Activated CD4-positive, alpha-beta T cell treated with anti-CD3 and anti-CD28 coated beads, Interleukin-2, amount 50 U/mL, for 1 hour (primary cell): ENCODE measurements at places on chromosomes 6 and 20.

- no peak for DNase-seq
Measured at GRCh38 chr6:150336299-150336698, 32.5 kb upstream of the IYD start.

DNA sequence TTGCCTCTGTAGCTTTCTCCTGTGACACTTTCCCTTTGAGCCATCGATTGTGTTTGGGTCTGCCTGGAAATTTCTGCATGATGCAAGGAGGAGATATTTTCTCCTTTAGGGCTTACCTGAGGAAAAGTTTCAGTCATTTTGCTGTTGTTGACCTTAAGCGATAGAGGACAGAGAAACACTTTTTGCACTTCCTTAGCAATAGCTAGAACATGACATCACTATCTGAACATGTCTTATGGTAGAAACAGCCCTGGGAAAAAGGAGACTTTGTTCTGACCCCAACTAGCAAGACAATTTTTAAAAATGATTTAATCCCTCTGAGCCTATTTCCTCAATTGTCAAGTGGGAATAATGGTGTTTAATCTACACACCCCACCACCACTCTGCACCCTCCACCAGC is 9.7 kb upstream of the FILIP1 start:
- no peak for DNase-seq

DNA sequence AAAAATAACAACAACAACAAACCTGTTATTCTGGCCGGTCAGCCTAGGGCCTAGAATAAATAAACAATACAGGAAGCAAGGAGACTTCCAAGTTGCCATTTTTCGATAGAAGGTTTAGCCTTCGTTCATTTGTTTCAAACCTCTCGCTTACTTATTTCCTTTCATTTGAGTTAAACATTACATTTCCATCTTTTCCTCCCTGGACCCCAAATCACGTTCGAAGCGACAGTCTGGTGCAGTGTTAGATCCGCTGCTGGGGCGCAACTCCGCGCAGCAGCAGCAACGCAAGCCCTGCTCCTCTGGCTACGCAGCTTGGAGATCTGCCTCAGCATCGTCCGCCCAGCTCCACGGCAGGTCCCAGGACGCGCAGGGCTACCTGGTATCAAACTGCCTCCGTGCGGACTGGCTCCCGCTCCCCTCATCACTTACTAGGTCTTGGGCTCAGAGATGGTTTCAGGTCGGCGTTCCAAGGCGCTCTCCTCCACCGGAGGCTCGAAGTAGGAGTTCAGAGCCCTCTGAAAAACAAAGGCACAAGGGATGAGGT is 530 bp downstream of the TDP2 start:
- DNase-seq = peak; percentile 37

DNA sequence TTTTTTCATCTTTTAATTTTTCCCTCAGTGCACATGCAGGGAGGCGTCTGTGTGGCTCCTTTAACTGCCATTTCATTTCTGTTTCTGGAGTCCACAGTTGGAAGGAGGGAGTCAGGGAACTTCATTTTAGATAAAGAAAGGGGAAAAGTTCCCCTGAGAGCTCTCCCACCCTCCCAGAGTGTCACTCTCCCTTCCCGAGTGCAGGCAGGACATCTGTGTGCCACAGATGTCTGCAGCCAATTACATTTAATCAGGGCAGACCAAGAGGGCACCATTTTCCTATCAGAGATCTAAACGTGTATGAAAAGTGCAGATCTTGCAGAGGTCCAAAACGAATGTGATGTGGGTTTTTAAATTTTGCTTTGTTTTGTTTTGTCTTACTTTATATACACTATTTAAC is 96.6 kb downstream of the PXDC1 start:
- DNase-seq = no peak

- DNase-seq = no peak
Measured at GRCh38 chr6:75281653-75282052, 2.9 kb downstream of the TMEM30A start.

DNA sequence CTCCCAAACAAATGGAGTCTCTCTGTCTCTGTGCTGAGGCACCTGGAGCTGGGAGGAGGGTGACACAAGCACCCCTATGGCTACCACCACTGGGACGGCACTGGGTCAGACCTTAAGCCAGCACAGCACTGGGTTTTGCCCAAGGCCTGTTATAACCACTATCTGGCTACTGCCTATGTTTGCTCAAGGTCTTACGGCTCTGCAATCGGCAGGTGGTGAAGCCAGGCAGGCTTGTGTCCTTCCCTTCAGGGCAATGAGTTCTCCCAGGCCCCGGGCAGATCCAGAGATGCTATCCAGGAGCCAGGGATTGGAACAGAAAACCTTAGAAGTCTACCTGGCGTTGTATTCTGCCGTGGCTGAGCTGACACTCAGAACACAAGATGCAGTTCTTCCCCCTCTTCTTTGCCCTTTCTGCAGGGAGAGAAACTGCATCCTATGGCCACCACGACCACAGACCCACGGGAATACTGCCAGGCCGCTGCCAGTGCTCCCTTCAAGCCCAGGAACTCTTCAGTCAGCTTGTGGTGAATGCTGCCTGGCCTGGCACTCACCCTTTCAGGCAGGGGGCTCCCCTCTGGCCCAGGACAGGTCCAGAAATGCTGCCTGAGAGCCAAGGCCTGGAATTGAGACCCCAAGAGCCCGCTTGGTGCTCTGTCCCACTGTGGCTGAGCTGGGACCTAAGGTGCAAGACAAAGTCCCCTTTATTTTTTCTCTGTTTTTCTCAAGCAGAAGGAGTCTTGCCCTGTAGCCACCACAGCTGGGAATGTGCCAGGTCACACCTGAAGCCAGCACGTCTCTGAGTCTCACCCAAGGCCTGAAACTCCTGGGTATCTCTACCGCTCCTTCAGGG is 67.0 kb upstream of the FRMD1 start:
- DNase-seq = no peak

- DNase-seq = no peak
Measured at GRCh38 chr20:15756754-15757115, 816.5 kb downstream of the KIF16B start.

- no peak for DNase-seq
Measured at GRCh38 chr6:146594495-146594894, 4.3 kb upstream of the ADGB start.

GRCh38 chr20:58698741-58699622 is 6.4 kb downstream of the NPEPL1 start:
- DNase-seq = no peak

- no peak for DNase-seq
Measured at GRCh38 chr6:31547727-31548543, 527 bp downstream of the NFKBIL1 start.

DNA sequence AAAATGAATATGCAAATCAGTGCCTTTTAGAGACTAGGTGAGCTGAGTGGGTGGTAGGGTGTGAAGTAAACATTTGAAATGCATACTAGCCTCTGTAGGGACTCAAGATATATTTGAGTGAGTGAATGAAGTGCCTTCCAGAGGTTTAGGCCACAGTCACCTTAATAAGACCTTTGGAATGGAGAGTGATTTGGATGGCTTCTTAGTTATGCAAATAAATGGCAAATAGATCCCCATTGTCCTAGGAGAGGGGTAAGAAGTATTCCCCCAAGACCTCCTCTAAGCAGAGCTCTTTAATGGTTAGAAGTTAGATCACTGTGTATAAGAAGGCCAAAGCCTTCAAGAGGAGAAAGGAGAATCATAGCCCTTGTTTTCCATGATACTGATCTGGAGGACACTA is 47.8 kb upstream of the IMPG1 start:
- no peak for DNase-seq

- no peak for DNase-seq
Measured at GRCh38 chr20:57000441-57000968, 265.9 kb downstream of the BMP7 start.

GRCh38 chr6:44489910-44490604 is 102.6 kb downstream of the CDC5L start:
- DNase-seq = no peak

GRCh38 chr6:159415540-159415939 is 246.3 kb downstream of the FNDC1 start:
- no peak for DNase-seq

GRCh38 chr6:51472745-51473487 is 614.5 kb downstream of the PKHD1 start:
- DNase-seq = no peak

- DNase-seq = no peak
Measured at GRCh38 chr6:132526461-132526860, 11.6 kb upstream of the TAAR9 start.

DNA sequence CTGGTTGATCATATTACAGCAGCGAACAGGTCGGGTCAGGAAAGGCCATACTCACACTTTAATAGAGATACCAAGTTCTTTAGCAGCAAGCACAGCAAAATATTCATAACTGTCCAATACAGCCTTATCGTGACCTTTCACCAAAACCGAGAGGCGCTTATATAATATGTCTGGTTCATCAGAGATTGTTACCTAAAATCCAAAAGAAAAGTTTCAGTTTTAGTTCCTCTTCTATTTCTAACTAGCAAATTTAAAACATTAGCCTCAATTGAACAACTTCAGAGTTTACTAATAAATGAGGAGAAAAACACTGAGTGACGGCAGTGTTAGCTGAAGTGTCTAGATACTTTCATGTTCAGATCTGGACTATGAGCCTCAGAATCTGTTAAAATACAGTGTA is 5.9 kb downstream of the MRPS10 start:
- no peak for DNase-seq

GRCh38 chr6:146297815-146298214 is 245.8 kb upstream of the RAB32 start:
- DNase-seq = no peak

DNA sequence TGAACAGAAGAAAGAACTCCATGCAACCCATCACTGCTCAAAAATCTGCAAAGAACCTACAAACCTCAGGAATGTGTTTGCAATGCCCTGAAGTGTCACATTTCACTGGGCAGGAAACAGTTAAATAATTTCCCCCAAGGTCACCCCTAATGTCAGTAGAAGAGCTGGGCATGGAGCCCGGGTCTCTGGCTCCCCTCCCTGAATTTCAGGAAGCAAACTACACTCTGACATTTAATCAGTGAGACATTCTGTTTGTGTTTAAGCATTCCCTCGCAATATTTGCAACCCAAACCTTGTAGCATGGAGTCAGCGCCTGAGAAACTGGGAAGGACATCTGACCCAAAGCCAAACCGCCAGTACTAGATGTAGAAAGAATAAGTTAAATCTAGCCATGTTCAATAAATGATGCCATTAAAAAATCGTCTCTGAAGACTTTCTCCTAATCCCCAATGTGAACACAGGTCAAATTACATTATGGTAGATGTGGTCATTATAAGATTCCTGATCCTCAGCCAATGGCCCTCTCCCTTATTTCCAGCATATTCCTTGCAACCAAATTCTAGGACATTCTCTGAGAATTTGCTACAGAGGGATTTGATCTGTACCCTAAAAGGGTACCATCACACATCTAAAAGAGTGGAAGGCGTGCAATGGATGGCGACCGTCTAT is 91.2 kb upstream of the ADTRP start:
- no peak for DNase-seq

- DNase-seq = no peak
Measured at GRCh38 chr6:36657942-36658544, 20.5 kb upstream of the CDKN1A start.

- no peak for DNase-seq
Measured at GRCh38 chr6:159691133-159691962, 1.7 kb downstream of the SOD2 start.

GRCh38 chr6:152087701-152088100 is 280.2 kb downstream of the ESR1 start:
- DNase-seq = no peak

DNA sequence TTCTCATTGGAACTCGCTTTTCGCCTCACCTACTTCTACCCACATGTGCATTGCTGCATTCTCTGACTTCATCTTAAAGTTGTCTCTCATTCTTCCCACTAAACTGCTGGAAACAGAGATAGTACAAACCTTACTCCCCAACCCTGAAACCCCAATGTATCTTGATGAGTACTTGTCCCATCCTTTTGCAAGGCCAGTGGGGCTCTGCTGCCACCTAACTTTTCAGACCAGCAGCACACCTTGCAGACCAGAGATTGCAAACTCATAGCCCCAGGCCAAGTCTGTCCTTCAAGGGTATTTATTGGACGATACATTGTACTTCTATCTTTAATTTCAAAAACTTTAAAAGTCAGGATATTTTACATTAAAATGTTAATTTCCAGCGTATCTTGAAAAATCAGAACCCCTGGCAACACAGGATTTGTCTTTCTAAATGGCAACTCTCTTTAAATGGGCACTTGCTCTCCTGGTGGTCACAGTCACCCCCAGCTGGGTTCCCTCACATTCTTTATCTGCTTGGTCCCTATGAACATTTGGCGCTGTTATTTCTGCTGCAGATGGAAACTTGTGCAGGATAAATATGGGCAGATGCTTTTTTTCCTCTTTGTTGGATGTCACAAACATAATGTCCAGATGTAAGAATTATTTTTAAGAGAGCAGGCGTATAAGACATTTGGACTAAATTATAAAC is 83.9 kb downstream of the SOD2 start:
- DNase-seq = no peak

- DNase-seq = no peak
Measured at GRCh38 chr6:11110921-11111768, at the start of gene ERVFRD-1. ERVFRD-1 (minus strand) TSS chr6:11111725; CDS start chr6:11105310, 6,415 bp downstream.

DNA sequence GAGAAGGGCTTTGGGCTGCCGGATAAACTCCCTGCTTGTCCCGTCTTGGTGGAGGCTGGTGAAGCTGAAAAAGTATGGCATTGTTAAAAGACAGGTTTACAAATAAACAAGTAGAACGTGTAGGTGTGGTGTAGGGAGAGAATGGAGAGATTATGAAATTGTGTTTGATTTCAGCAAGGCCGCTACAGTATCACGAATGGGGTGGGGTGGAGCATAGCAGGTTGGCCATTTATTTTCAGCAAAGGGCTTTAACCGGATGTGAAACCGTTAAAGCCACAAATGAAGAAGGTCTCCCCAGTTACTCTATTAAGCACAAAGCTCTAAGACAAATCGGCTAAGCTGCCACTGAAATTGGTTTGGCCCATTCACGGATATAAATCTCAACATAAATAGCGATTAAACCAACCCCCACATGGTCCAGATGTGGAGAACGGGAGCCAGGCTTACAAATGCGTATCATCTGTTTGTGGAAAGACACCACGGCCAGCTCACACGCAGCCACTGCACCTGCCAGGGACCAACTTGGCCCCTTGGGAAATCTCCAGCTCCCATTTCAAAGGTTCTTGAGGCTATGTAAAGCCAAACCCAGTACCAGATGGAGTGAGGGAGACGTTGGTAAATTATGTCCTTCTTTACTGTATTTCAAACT is 94.0 kb downstream of the ZMYND8 start:
- no peak for DNase-seq

DNA sequence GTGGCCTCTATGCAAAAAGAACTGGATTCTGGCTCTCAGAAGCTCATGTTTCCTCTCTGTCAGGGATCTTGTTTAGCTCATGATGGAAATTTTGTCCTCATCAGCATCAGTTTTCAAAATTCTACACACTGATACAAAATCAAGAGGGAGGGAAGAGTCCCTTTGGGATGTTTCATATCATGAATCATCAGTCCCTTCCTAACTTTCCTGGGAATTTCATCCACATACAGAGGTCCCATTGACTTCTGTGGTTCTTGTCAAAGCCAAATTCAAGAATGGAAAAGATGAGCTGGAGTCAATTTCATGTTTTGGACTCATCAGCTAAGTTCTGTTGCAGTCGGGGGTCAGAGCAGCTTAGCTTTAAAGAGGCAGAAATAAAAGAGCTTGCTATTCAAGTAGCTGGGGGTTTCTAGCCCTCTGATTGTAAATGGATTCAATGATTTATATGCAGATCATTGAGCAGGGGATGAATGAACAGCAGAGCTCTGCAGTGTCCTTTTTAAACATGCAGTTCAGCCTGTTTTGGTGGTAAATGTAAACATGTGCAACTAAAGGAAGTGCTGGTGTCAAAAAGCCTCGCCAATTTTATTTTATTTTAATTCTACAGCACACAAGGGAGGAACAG is 21.3 kb upstream of the TMEM14A start:
- no peak for DNase-seq
